ENCODE measurements at places on chromosomes 11 and 22.

DNA sequence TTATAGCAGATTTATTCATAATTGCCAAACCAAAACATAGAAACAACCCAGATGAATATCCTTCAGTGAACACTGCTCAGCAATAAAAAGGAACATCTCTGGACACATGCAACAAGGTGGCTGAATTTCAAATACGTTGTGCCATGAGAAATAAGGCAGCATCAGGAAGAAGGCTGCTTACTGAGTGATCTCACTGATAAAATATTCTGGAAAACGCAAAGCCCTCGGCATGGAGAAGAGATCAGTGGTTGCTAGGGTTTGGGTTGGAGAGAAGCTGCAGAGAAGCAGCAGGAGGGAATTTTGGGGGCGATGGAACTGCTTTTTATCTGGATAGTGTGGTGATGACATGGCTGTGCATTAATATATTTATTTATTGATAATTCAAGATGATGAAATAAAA lies 11.0 kb upstream of the SHANK2 start:
- no peak for DNase-seq

DNA sequence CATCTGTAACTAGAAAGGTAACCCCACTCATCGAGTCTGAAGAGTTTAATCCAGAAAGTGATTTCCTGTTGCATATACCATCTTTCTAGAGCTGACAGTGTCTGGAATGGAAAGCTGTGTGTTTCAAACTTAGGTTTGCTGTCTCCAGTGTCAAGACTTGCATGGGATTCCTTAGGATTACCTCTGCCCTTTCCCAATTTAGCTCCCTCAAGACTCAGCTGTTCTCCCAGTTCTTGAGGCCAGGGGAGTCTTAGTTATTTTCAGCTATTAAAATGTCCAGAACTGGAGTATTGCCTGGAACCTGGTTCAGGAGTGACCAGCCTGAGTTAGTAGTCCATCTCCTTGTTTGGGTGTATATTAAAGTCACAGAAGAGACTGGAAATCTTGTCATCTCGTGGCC lies 25.0 kb upstream of the LDHA start:
- no peak for DNase-seq

GRCh38 chr22:35425971-35426800 lies 26.2 kb downstream of the MCM5 start:
- DNase-seq: no peak

- DNase-seq: peak; percentile 53
Observed at GRCh38 chr22:39593066-39593930, 22.7 kb downstream of the CACNA1I start.

- DNase-seq: no peak
Observed at GRCh38 chr22:47620391-47620790, 857.9 kb downstream of the TBC1D22A start.

GRCh38 chr11:8106679-8107078 lies 25.7 kb downstream of the TUB start:
- DNase-seq: no peak

DNA sequence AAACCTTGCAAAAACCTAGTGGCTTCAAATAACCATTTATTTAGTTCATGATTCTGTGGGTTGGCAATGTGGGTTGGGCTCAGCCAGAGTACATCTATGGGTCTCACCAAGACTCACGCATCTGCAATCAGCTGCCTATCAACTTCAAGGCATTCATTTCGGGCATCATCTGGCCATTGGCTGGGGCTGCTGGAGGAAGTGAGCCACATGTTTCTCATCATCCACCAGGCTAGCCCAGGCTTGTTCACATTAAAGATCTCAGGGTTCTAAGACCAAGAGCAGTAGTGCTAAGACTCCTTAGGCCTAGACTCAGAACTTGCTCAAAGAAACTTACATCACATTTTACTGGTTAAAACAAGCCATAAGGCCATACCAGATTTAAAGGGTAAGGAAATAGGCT lies 478.9 kb upstream of the ARHGAP42 start:
- no peak for DNase-seq

DNA sequence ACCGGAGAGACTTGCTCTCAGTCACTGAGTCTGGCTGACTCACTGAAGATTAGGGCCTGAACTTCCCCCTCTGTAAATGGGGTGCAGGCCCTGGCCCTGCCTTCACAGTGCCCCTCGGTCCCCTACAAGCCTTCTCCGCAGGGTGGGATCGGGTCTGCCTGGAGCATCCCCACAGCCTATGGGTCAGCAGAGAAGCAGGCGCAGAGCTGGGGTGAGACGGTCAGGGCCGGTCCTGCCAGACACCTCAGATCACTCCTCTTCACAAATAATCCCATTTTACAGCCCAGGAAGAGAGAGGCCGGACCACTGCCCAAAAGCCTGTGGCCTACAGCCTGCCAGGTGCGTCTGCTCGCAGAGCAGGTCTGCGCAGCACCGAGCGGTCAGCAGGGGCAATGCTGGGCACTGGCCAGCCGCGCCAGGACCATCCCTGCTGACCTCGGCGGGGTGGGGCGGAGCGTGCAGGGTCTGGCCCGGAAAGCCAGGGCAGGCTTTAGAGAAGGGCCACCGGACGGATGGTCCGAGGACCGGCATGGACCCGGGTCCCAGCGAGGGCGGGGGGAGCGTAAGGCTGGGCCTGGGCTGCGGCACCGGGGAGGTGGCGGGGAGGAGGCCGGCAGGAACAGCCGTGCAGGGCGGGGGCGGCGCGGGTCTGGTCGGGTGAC lies 522 bp upstream of the SEPTIN5 start:
- DNase-seq: peak; percentile 18

GRCh38 chr22:30301995-30302809 lies 12.9 kb upstream of the CASTOR1 start:
- no peak for DNase-seq

DNA sequence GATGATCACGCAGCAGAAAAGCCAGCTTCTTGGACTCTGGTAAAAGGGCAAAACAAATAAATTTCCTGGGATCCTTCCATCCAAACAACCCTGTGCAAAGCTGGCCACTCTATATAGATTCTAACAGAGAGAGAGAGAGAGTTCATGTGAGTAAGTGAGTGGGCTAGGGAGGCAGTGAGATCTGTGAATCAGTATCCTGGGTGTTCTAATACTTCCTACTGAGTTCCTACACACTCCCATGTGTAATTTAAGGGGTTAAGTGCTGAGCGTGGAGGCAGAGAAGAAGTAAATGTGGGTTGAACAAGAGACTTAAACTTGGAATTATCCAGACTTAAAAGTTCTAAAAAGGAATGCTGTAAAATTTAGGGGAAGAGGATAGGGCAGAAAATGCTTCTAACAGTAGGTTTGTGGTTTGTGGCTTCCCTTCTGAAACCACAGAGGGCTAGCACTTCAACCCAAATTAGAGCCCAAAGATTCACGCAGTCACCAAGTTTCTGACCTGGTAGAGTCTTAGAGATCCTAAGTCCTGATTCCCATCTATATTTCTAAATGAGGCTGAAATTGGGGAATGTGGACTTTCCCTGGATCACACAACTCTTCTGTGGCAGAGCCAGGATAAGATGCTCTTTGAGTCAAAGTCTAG lies 413.9 kb downstream of the TENM4 start:
- no peak for DNase-seq

DNA sequence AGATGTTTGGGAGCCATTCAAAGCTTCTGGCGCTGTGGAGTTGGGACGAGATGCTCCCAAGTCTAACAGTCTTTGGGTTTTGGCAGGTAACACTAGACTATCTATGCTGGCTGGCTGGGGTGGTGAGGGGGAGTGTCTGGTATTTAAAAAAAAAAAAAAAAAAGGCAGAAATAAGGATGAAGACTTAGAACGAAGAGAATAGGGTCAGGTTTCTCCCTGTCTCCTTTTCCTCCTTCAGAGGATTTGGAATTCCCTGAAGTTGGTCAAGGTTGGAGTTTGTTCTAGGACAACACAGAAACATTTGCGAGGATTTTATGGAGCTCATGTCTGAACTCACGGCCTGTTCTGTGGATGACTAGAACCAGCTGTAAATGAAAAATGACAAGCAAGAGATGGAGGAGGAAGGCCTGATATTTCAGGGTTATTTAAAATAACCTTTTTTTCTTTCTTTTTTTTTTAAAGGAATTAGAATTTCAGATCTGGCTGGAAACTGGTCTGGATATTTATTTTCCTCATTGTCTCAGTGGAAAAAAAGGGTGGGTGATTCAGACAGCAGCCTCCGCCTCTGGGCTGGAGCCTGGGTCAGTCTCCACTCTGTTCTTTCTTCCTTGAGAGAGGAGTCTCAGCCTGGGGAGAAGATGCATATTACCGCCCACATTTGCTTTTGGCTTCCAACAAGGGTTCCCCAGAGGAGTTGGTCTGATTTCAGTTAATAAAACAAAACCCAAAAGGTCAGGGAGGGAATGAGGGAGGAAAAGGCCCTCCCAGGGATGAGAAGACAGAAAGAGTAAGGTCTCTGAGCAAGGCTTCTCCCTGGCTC lies 80.1 kb downstream of the USP35 start:
- no peak for DNase-seq

DNA sequence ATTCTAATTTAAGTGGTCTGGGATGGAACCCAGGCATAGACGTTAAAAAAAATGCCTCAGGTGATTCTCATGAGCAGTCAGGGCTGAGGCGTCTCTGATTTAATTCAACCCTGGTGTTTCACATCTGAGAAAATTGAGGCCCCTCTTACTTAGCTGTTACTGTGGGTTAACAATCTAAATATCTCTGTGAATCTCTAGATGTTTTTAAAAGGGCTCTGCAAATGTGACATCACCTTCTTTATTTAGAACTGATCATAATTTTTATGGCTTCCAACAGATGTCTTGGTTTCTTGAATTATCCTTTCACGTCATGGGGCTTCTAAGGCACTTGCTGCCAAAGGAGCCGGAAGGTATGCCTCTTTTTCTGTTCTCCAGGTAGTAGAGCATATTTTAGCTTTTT lies 76.1 kb upstream of the LIN7C start:
- no peak for DNase-seq

DNA sequence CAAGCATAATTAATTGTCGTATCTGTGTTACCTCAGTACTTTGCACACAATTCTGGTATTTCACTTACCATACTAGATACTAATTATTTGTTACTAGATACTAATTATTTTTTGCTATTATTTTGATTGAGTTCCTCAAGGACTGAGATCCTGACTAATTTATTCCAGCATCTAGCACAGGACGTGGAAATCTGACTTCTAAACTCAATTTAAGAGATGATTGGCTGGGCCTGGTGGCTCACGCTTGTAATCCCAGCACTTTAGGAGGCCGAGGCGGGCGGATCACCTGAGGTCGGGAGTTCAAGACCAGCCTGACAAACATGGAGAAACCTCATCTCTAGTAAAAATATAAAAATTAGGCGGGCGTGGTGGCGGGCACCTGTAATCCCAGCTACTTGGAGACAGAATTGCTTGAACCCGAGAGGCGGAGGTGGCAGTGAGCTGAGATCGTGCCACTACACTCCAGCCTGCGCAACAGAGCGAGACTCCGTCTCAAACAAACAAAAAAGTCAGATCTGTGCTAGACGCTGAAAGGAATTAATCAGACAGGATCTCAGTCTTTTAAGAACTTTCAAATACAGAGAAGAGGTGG lies 527 bp upstream of the MRPL48 start:
- DNase-seq: no peak

DNA sequence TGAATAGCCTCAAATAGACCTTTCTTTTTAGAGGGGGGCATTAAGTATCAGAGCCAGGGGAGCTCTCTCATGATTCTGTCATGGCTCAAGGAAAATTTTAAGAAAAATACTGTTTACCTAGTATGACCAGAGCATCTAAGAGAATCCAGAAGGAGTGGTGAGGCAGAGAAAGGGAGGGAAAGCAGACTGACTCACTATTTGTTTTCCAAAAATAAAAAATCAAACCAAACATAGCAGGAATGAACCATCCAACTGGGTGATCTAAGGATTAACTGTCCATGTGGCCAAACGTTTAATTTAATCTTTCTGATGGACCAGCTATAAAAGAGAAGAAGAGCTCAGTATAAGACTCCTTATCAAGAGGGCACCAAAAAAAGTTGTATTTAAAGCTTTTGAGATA lies 70.8 kb downstream of the GAB2 start:
- DNase-seq: no peak

DNA sequence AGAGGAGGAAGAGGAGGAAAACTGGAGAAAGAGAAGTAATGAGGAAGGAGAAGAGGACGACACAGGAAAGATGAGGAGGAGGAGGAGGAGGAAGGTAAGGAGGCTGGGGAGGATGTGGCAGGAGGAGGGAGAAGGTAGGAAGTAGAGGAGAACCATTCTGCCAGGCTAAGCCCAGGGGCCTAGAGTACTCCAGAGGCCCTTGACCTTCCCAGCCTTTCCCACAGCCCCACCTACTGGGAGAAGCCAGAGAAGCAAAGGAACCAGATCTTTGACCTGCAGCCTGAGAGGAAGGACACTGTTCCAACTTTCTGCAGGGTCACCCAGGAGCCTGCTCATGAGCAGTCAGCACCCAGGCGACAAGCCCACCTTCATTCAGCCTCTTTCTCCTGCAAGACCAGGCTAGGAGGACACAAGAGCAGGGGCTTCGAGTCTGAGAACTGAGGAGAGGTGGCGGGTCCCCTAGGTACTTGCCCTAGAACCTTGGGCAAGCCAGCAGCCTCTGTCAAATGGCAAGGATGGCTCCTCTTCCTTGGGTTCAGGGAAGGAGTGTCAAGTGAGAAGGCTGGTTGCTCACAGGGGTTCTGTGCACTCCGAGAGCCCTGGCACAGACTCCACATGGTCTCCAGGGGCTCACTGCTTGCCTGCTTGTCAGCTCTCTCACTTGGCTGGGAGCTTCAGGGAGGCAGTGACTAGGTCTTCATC lies 27.9 kb upstream of the OAF start:
- peak; percentile 40 for DNase-seq

DNA sequence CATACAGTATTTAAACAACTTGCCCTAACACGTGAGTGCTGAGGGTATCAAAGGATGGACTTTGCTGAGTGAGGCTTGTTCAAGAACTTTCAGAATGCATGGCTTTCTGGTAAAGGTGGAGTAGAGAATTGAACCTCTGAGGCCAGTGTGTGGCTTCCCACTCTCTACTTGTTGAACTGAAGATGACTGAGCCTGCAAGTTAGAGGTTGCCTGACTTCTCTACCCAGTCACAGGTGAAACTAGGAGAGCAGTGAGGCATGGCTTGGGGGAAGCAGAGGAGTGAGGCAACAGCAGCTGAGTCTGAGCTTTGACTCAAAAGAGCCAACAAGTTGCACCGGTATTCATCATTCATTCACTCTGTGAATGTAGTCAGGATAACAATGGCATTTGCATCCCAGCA lies 256.4 kb upstream of the SESN3 start:
- no peak for DNase-seq

DNA sequence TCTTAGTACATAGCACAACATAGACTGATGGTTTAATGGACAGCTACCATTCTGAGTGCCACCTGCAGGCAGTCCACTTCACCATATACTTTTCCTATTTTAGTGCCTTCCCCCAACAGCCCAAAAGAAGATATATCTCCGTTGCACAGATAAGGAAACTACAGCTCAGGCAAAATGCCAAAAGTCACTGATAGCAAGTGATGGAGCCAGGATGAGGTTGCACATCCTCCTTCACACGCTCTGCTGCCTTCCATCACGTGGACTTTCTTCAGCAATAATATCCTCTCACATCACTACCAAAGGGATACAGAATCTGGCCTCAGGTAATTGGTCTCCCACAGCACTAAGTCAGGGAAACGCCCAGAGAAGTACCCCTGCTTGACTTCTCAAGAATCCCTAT lies 7.5 kb downstream of the TCF20 start:
- DNase-seq: no peak
